Fibroblast of skin of scalp (primary cell): ENCODE measurements at places on chromosomes 7 and 10.

- no peak for DNase-seq
Measured at GRCh38 chr10:85615556-85615955, 751.0 kb downstream of the GRID1 start.

DNA sequence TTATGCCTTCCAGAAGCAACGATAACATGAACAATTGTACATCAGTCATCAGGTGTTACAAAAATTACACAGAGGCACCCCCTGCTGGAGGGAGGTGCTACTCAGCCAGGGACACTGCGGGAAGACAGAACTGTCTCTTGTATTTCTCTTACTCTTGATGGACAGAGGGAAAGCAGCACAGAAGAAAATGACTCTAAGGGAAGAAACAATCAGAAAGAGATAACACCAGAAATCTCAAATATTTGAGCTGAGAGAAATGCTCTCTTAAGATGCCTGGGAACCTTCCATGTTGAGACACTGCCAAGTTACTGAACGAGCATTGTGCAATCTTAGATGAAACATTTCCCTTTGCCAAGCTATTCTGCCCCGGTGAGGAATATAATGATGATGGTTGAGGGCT lies 227.6 kb upstream of the NPSR1 start:
- peak; percentile 51 for DNase-seq

- DNase-seq, result no peak
Measured at GRCh38 chr10:75939541-75939940, 508.1 kb downstream of the LRMDA start.

GRCh38 chr10:29728541-29729049 lies 93.8 kb upstream of the SVIL start:
- DNase-seq, result no peak

GRCh38 chr7:66426996-66427395 lies 201.7 kb upstream of the KCTD7 start:
- DNase-seq, result no peak

GRCh38 chr7:6551016-6551511 lies at the start of gene GRID2IP:
Gene GRID2IP, minus strand, starts transcription at chr7:6551461. Its CDS starts 25 bp downstream, at chr7:6551436.
- DNase-seq, result no peak

DNA sequence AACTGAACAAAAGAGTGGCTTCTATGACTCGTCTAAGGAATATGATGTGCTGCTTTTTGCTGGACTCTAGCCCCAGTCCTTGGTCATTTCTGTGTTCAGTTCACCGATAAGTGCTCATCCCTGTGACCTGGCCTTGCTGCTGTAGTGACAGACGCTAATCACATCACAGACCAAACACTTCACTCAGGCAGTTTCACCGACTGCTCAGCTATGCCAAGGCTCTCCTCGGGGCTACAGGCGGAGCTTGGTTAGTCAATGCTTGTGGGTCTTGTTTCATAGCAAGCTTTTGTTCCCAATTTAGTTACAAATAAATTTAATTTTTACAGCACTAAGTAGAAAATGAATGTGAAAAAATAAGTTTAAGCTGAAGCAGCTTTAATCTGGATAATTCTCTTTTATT lies 190.8 kb upstream of the PRKCQ start:
- no peak for DNase-seq

- DNase-seq, result peak; percentile 38
Measured at GRCh38 chr10:10798102-10798863, 219.4 kb upstream of the CELF2 start.

GRCh38 chr7:47373871-47374451 lies 207.9 kb downstream of the TNS3 start:
- DNase-seq, result no peak

GRCh38 chr10:115935731-115936130 lies 337.3 kb downstream of the GFRA1 start:
- no peak for DNase-seq

GRCh38 chr10:22560096-22560912 lies 154.1 kb downstream of the PIP4K2A start:
- no peak for DNase-seq

GRCh38 chr10:95236068-95236903 lies 42.2 kb downstream of the ACSM6 start:
- peak; percentile 54 for DNase-seq

- no peak for DNase-seq
Measured at GRCh38 chr7:36281945-36282717, 107.5 kb upstream of the ANLN start.

GRCh38 chr10:504806-505205 lies 184.7 kb downstream of the DIP2C start:
- no peak for DNase-seq

- DNase-seq, result no peak
Measured at GRCh38 chr10:114650266-114650665, 7.8 kb downstream of the ABLIM1 start.

GRCh38 chr10:107657851-107658250 lies 493.3 kb upstream of the SORCS1 start:
- DNase-seq, result no peak

GRCh38 chr7:42351316-42351935 lies 114.4 kb upstream of the GLI3 start:
- DNase-seq, result peak; percentile 90

- DNase-seq, result no peak
Measured at GRCh38 chr7:467393-467828, 52.2 kb downstream of the PDGFA start.

DNA sequence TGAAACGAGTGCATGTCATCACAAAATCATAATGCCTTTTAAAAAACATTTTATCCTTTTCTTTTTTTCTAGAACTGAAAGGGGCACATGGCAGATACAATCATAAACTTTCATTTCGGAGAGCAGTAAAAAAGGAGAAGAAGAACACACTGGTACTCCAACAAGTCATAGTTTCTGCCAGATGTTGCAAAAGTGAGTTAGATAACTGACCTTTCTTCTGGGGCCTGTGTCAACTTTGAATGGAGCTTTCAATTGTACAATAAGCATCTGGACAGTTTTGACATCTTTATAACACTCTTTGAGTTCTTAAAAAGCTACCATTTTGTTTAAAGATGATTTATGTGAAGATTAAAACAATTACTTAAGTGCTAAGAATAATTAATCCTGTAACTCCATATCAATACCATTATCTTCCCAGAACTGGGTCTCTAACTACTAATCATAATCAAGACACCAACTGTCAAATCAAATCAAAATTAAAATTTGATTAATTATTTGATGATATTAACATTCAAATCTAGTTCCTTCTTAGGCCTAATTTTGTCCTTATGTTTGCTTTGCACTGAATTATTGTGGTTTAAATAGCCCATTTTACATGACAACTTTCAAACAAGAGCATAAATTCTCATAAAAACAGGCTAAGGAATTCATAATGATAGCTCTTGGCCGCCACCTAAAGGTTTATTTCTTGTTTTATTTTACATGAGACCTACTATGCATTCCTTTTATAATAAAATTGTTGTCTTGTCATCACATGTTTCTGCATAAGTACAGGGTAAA lies 19.5 kb upstream of the ITGB8 start:
- peak; percentile 60 for DNase-seq

DNA sequence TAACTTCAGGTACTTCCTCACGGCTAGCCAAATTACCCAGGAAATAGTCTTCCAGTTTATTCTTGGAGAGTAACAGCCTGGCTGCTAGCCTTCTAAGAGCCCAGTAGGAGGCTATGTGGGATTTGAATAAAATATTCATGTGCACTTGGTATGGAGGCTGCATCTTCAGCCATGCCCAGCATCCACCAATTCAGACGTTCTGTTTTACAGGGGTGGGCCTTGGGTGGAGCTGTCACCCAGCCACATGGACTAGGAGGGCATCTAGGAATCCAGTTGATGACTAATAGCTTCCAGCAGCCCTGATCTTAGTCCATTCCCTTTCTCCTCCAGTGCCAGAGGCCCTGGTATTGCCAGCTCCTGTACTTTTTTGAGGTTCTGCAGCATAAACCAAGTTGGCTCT lies 66.3 kb upstream of the ZRANB1 start:
- peak; percentile 58 for DNase-seq

GRCh38 chr10:53088961-53089360 lies 316.4 kb upstream of the MBL2 start:
- DNase-seq, result no peak
